ENCODE measurements at places on chromosomes 1 and 21.

DNA sequence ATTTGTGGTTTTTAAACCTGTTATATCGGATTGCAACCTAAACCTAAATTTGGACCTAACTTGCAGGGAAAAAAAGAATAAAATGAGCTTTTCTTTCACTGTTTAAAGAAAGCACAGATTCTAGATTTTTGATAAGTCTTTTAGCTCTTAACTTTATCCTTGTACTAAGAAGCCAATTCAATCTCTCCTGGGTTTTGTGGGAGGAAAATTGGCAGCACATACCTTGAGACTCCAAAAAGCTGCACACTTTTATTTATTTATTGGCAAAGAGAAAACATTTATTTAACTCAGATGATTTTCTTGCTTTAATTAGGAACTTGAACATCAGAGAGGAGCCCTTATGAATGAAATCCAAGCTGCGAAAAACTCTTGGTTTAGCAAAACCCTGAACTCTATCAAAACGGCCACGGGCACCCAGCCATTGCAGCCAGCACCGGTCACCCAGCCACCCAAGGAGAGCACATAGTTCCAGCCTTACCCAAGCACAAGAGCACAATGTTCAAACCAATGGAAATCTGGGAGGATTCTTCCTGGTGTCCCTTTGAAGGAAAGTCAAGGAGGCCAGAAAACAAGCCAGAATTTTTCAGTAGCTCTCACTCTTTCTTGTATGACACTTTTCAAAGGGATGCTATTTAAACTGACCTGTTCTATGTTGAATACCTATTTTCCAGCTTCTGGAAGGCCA lies 10.1 kb upstream of the CACYBP start:
- DNase-seq, result no peak

DNA sequence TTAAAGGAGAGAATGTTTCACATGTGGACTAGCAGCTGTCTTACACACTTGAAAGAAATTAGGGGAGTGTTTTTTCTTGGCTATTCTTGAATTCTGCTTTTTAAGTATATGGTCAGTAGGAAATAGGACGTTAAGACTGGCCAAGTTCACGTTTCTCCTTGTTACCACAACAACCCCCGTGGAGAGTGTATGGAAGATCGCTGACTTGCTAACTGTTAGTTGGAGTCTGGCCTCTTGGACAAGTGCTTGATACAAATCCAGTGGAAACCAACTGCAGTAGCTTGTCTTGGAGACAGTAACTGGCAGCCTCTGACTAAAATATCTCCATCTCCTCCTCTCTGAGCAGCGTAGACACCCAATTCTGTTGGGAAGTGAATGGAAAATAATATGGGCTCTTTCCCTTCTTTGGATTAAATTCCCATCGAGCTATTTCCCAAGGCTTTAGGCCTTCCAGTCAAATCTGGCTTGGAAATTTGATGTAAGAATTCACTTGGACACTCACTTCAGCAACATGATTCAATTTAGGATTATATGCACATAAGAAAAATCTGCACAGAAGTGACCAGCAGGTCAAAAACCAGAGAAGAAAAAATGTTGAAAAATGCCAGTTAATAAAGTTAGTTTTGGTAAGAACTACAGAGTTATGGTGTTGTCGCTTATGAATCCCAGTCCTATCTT lies 3.6 kb upstream of the NFIA start:
- no peak for DNase-seq

DNA sequence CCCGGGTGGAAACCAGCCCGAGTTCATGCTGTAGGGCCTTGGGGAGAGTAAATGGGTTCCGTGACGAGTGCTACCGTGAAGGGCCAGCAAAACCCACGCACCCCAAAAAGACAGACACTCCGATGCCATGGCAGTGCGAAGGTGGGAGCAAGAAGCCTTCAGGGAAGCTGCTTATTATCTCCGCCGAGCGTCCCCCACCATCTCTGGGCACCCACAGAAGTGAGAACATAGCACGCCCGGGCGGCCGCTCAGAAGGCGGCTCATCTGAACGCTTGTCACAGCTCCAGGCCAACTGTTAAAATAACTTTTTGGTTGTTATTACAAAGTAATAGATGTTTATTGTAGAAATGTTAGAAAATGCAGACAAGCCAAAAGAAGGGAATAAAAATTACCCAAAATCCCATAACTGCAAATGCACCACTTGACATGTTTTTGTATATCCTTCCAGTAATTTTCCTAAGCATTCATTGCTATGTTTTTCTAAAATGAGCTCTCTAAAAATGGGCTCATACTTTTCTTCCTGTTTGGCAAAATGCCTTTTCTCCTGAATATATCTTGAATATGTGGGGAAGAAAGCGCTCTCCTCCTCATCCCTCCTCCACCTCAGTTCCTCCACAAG lies 234.9 kb downstream of the NPHP4 start:
- no peak for DNase-seq

- no peak for DNase-seq
These were observed 40.3 kb downstream of the DIRAS3 start for GRCh38 chr1:68010090-68010489.

GRCh38 chr1:15700508-15700907 lies 16.4 kb downstream of the PLEKHM2 start:
- peak; percentile 51 for DNase-seq

DNA sequence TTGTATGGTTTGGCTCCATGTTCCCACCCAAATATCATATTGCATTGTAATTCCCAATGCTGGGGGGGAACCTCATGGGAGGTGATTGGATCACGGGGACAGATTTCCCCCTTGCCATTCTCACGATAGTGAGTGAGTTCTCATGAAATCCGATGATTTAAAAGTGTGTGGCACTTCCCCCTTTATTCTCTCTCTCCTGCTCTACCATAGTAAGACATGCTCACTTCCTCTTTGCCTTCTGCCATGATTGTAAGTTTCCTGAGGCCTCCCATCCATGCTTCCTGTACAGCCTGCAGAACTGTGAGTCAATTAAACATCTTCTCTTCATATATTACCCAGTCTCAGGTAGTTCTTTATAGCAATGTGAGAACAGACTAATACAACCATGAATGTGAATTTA lies 211.6 kb upstream of the NR5A2 start:
- DNase-seq, result no peak

- DNase-seq, result no peak
These were observed 126.2 kb downstream of the EPHB2 start for GRCh38 chr1:22836850-22837249.

DNA sequence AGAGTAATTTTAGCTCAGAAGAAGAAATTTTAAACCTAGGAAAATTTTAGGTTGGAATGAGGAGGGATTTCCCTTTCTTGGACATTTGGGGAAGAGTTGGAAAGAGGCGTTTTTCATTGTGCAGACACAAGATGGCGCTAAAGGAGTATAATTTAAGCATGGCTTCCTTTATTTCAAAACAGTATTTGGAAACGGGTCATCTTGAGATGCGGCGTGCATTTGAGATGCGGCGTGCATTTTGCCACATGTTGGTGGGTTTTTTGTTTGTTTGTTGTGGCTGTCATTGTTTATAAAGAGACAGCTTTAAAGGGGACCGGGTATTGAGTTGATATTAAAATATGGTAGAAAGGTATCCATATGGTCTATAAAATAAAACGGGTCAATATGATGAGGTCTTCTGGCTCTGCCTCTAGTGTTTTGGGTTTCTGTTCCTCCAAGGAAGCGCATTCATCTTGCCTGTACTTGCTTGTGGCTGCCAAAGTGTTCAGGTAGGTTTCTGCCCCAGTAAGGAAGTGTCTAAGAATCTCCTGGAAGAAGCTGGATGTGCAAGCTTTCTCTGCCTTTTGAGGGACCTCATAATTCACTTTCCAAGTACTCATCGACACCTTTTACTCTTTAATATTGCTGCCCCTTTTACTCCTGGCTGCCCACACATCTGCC lies 210.3 kb downstream of the SLC35F3 start:
- no peak for DNase-seq

GRCh38 chr1:185934476-185935189 lies 200.4 kb downstream of the HMCN1 start:
- no peak for DNase-seq

DNA sequence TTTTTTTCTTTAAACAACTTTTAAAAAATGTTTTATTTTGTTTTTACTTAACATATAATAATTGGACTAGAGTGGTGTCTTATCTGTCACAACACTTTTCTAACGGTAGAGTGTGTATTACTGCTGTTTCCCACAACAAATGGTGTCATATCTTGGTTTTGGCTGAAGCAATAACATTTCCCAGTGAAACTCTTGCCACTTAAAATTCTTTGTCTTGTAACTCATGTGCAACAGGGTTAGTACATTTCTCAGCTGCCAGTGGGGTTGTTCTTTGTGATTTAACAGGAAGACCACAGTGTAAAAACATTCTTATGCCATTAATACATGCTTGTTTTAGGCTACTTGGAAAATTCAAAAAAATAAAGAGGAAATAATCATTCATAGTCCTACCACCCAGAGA lies 43.5 kb downstream of the ALPL start:
- no peak for DNase-seq

DNA sequence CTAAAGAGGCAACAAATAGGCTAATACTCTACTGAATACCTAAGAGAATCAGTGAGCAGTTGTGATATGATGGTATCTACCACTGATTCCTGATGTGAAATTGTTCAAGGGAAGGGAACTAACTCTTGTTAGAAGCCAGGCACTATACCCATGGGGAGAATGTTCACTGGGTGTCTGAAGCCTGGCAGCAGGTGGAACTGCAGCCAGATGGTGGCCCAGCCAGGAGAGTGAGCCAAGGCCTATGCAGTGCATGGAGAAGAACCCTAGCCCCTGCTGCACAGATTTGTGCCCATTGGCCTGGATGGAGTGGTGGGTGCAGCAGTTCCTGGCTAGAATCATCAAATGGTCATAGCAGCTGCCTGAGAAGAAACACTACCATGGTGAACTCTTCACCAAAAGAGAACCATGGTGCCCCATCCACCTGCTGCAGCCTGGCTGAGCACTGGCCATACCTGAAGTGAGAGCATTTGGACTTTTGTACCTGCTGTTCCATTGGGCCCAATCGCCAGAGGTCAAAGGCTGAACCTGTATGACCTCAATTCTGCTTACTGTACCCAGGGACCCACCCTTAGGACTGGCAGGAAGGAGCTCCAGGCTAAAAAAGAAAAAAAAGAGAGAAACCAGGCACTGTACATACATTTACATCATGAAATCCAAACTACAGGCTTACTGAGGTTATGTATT lies 118.8 kb upstream of the IVNS1ABP start:
- DNase-seq, result no peak

GRCh38 chr1:232998138-232998537 lies 47.7 kb downstream of the NTPCR start:
- no peak for DNase-seq

DNA sequence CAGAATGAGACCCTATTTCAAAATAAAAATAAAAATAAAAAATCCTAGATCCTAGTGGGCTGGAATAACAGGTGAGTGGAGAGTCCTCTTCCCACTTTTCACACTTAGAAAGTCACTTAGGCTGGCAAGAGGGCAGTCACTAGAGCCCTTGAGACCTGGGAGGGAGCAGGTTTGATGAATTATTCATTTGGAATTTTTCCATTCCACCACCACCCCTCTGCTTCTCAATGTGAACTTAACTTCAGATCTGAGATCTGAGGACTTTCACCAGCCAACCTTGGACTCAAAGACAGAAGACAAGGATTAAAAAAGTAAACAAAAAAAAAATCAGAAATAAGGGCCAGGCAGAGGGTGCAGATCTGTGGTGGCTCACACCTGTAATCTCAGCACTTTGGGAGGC lies 16.5 kb downstream of the AKR7A3 start:
- DNase-seq, result no peak

- DNase-seq, result no peak
These were observed 12.8 kb downstream of the ZNF362 start for GRCh38 chr1:33268927-33269610.

- DNase-seq, result no peak
These were observed 12.5 kb downstream of the AGRN start for GRCh38 chr1:1032424-1032823.

DNA sequence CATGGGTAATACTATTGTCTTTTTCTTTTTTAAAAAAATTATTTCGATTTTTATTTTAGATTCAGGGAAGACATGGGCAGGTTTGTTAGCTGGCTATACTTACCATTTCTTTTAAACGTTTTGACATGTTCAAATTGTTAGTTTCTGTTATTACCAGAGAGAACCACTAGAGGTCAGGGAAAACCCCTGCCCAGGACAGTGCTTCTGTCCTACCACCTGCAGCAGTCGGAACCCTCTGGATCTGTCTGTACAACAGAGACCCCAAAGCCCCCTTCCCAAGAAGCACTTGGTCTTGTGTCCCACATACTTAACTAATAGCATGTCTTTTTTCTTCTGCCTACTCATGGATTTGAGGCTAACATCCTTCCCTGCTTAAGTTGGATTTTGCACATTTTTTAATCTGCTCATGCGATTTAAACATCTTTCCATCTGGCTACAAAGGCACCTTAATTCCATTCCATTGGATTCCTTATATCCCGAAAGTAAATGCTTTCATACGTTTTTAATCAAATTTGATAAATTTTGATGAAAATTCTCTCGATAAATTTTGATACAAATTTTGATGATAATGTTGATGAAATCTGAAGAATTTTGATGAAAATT lies 10.0 kb upstream of the C1orf115 start:
- DNase-seq, result no peak

DNA sequence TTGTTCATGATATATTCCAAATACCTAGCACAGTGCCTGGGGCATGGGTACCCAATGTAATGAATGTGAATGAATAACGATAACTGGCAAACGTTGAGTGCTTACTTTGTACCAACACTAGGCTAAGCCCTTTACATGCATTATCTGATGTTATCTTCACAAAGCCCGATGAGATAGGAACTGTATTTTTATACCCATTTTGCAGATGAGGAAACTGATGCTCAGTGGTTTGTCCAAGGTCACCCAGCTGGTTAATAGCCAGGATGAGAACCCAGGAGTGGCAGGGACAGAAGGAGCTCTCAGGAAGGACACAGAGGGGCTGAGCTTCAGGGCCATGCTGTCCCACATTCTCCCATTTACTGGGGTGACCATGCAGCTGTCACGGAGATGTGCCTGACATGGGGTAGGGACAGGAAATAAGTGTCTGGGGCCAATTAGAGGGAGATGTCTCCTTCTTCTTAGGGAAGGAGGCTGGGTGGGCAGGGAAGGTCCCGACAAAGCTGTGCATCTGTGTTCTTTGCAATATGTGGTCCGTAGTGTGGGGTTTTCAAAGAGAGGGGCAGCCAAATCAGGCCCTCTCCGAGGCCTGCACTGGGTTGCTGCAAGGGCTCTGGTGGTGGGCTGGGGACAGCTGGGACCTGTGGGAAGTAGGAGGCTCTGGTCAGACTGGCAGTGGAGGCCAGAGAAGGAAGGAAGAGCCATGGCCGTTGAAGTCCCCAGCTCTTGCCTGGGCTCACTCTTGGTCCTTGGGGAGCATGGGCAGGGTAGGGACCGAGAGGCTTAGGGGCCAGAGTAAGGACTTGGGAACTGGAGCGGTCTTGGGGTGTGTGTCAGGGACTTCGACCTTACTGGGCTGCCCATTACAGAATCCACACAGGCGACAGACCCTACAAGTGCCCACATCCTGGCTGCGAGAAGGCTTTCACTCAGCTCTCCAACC lies 26.6 kb downstream of the A3GALT2 start:
- DNase-seq, result no peak

GRCh38 chr1:3432306-3432705 lies 22.2 kb upstream of the ARHGEF16 start:
- no peak for DNase-seq
